Frontal cortex (tissue), 4 donors: ENCODE measurements at places on chromosomes 4 and X. TPM values are rescaled to one million over a fixed set of nuclear protein-coding genes. Genes with fewer than 3 reads are reported as not detected.

CFAP47 gene
- 5.3 TPM for total RNA-seq

GRCh38 chr4:36215627-36216026 lies 28.7 kb downstream of the ARAP2 start:
- DNase-seq, result no peak

DNA sequence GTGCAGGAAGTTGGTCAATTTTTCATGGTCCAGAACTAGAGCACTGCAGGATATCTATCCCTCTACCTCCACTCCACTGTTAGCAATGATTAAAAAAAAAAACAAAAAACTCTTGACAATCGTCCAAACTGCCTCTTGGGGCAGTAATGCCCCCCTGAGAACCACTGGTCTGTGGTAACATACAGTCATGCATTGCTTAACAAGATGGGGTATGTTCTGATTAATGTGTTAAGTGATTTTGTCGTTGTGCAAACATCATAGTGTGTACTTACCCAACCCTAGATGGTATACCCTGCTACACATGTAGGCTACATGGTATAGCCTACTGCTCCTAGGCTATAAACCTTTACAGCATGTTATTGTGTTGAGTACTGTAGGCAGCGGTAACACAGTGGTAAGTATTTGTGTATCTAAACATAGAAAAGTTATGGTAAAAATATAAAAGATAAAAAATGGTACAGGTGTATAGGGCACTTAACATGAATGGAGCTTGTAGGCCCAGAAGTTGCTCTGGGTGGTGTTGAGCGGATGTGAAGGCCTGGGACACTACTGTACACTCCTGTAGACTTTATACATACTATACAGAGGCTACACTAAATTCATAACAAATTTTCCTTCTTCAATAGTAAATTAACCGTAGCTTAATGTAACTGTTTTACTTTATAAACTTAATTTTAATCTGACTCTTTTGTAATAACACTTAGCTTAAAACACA lies 34.1 kb downstream of the ART3 start:
- DNase-seq, result no peak

CCNB3 gene
- 0.41 TPM for total RNA-seq

GRCh38 chr4:71445811-71446210 lies 107.0 kb downstream of the SLC4A4 start:
- DNase-seq, result no peak

- DNase-seq, result no peak
These were observed 384.9 kb upstream of the NOCT start for GRCh38 chr4:138630666-138631065.

DNA sequence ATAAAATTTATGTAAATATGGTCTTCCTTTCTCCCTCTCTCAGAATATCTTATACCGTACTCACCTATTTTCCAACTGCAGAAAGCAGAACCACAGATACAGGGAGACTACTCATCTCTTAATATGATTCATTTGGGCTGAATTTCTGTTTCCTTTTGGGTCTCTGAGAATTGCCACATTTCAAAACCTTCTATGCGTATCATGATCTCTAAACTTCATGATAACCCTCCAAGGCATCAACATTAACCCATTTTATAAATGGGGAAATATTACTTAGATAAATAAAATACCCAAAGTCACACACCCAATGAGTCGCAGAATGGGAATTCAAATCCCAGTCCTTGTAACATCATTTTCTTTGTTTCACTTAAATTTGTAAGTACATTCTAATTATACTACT lies 16.6 kb upstream of the PRDM8 start:
- DNase-seq, result no peak

- DNase-seq, result no peak
These were observed 2246.0 kb downstream of the ARAP2 start for GRCh38 chr4:33998291-33998690.

RPS3A gene
- total RNA-seq, result 4,290 TPM

- DNase-seq, result no peak
These were observed 94.5 kb downstream of the PCDH19 start for GRCh38 chrX:100315566-100315965.

DNA sequence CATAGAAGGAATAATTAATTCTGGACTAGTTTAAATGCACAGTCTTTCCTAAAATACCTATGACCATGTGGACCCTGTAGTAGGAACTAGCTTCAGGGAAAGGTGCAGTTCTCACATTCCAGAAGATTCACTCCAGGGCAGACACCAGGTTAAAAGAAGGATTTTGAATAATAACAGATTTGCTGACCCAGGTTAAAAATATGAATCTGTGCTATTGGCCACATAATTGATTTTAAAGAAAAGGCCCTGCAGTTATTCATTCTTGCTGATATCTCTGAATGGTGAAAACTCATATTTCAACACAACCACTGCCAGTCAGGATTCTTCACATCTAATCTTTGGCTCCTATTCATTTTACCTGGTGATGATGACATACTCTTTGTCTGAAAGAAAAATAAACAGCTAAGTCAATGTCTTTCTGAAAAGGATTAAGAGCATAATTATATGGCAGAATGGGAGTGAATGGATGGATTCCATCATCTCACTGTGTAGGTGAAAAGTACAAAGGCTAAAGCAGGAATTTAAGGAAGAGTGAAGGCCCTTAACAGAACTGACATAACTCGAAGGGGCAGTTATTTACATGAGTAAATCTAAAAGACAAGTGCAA lies 432.8 kb downstream of the PDGFC start:
- no peak for DNase-seq

DNA sequence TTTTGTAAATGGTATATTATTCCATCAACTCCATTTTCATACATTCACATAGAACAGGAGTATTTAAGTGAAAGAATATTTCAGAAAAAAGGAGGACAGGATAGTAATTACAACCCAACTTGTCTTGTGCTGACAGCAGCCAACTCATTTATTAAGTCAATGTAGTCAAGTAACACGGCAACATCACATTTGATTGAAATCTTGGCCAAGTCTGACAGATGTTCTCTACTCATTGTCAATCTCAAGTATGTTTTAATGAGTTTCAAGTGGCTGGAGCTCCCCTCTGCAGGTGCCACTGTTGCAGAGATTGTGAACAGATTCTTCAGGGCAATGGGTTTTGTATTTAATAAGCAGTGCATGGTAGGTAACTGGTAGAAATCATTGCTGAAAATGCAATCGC lies 332.5 kb downstream of the C4orf33 start:
- DNase-seq, result no peak

- no peak for DNase-seq
These were observed 18.5 kb downstream of the NELFA start for GRCh38 chr4:1990348-1990645.

GRCh38 chr4:129231945-129232588 lies 136.1 kb downstream of the C4orf33 start:
- no peak for DNase-seq

GRCh38 chr4:136307765-136308164 lies 1224.5 kb downstream of the PCDH18 start:
- DNase-seq, result no peak

GRCh38 chr4:84681486-84682274 lies 98.8 kb downstream of the CDS1 start:
- DNase-seq, result no peak

GRCh38 chr4:122104184-122104583 lies 47.9 kb upstream of the BLTP1 start:
- DNase-seq, result no peak

DNA sequence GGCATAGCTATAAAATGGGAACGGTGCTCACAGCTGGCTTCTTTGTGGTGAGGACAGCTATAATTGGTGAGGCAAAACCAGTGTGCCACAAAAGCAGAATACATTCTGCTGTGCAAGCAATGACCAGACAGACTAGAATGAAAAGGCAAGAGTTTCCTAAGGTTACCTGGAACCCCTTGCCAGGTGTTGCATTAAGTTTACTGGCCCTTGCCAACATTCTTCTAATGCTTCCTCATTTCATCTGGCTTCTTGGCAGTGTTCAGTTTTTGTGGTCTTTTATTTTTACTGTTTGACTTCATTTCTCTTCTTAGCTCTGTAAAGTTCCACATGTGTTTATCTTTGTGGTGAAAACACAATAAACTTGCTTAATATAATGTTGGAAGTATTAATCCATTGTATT lies 131.4 kb downstream of the PTTG2 start:
- no peak for DNase-seq

- no peak for DNase-seq
These were observed 7.6 kb downstream of the UBE2D3 start for GRCh38 chr4:102819588-102820365.

- DNase-seq, result no peak
These were observed 25.8 kb upstream of the MAGED1 start for GRCh38 chrX:51867626-51868025.

HEPH gene
- 3.3 TPM for total RNA-seq

GRCh38 chr4:34469516-34469915 lies 1774.8 kb downstream of the ARAP2 start:
- no peak for DNase-seq

FATE1 gene
- not detected for total RNA-seq

DNA sequence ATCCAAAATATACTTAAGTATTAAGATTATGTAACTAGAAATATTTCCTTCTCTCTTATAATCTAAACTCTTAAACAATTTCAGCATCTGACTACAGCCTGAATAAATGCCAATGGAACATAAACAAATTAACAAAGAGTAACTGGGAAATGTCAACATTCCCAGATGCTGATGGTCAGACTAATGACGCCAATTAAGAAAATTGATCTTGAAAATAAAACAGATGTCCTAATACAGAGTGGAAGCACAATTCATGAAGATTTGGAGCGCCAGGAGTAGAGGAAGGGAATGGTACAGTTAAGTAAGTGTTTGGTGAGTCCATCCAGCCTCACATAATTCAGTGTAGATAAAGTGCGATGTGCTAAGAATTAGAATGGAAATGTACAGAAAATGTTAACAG lies 203.7 kb upstream of the NWD2 start:
- DNase-seq, result no peak

- no peak for DNase-seq
These were observed 124.9 kb downstream of the RELL1 start for GRCh38 chr4:37561196-37561802.

GRCh38 chr4:75612306-75612705 lies 18.0 kb downstream of the CDKL2 start:
- no peak for DNase-seq

DNA sequence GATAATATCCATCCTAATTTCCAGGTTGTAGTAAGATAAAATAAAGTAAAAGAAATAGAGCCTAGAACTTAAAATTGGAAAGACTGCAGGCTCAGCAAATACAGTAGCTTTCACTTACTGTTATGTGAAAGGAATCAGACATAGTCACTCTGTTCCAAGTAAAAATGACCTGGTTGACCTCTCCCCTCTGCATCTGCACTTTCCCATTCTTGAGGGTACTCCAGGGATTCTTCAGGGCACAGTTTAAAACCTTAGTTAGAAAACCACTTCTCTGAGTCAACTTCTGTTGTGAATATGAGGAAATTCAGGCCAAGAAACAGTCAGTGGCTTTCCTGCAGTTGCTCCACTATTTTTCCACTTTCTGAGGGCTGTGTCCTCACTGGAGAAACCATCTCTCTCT lies 42.9 kb downstream of the FRAS1 start:
- DNase-seq, result no peak

GRCh38 chrX:130184857-130185256 lies 13.1 kb downstream of the RAB33A start:
- DNase-seq, result no peak

DNA sequence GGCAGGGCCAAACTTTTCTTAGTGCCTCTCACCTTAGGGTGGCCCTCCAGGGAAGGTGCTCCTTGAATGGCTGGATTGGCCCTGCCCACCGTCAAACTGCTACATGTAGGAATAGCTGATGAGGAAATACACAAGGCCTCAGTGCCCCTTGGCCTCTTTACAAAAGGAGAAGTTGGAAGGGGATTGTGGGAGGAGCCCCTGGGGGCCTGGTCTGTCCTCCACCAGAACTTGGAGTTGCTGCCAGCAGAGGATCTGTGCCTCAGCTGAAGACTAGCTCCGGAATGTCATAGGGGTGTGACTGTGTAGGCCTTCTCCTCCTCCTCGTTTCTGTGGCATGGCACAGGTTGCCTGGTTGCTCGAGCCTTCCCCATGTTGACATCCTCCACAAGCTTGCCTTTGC lies 142.7 kb downstream of the AMMECR1 start:
- DNase-seq, result no peak

UGT2A1 gene
- not detected for total RNA-seq
